Fibroblast of upper back skin (primary cell): ENCODE measurements at places on chromosomes 2 and 18.

GRCh38 chr2:23940718-23941620 lies 706 bp downstream of the UBXN2A start:
- no peak for DNase-seq

GRCh38 chr2:146131785-146132184 lies 1611.9 kb upstream of the ZEB2 start:
- no peak for DNase-seq

- peak; percentile 87 for DNase-seq
These were observed 38.6 kb upstream of the ZFP36L2 start for GRCh38 chr2:43265001-43265400.

DNA sequence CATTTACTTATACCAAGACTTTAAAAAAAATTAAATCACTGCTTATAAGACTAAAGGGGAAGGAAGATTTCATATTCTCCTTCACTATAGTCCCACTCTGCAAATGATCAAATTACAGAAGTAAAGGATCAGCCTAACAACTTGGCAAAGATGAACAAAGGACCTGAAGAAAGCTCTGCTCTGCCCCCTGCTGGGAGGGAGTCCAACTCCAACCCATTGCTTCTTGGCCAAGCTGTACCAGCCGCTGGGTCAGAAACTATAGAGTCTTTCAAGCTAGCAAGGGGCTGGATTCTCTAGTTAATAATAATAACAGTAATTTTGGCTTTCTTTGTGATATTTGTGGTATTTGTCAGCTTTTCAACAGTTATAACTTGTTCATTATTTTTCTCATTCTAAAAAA lies 927.0 kb upstream of the CRIM1 start:
- peak; percentile 1 for DNase-seq

- DNase-seq, result no peak
These were observed 1.5 kb downstream of the RHOB start for GRCh38 chr2:20448246-20448976.

- DNase-seq, result peak; percentile 91
These were observed 65.9 kb downstream of the CDH20 start for GRCh38 chr18:61398961-61399705.

GRCh38 chr2:2889646-2890045 lies 488.0 kb downstream of the EIPR1 start:
- no peak for DNase-seq

- no peak for DNase-seq
These were observed 77.9 kb downstream of the LIMS1 start for GRCh38 chr2:108612153-108612513.

- DNase-seq, result no peak
These were observed 403.7 kb upstream of the MEIS1 start for GRCh38 chr2:66031236-66031635.

- no peak for DNase-seq
These were observed 5.0 kb downstream of the MAL start for GRCh38 chr2:95030496-95030895.

- peak; percentile 36 for DNase-seq
These were observed 587 bp downstream of the SUMO1 start for GRCh38 chr2:202237787-202238233.

- DNase-seq, result peak; percentile 31
These were observed 12.7 kb upstream of the NFU1 start for GRCh38 chr2:69449906-69450305.

DNA sequence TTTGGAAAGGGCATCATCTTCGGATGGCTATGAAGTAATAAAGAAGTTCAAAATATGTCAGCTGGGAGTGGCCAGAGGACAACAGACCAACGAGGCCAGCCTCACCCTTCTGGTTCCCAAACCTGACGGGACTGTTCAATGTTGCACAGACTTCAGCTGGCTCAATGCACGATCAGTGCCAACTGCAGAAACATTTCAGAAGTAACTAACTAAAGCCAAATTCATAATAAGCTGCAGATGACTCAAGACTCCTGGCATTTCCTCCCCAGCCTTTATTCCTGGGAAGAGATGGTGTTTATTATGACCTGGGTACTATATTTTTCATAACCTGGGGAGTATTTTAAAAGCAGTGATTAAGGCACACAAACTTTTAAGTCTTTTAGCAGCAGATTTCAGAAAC lies 3.8 kb upstream of the ATP6V1C2 start:
- DNase-seq, result peak; percentile 56

GRCh38 chr2:239579081-239579480 lies 178.3 kb upstream of the HDAC4 start:
- DNase-seq, result no peak

DNA sequence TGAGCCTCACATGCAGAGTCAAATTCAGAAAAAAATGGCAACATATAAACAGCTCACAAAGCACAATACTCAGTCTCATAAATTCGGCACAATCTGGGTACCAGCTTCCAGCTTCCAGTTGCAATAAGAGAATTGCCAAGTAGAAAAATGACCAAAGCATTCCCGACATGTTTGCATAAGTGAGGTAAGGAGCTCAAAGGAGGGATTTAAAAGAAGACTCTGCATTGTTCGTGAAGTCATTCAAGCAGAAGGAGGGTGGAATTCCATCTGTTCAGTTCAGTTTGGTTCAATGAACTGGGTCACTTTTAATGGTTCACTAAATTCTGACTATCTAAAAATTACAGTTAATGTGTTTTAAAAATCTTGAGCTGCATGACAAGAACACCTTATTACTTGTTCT lies 106.7 kb upstream of the KLHL14 start:
- DNase-seq, result no peak

GRCh38 chr2:188495969-188496431 lies 204.3 kb downstream of the GULP1 start:
- peak; percentile 33 for DNase-seq

GRCh38 chr2:233982421-233983121 lies 65.4 kb downstream of the TRPM8 start:
- DNase-seq, result peak; percentile 96

DNA sequence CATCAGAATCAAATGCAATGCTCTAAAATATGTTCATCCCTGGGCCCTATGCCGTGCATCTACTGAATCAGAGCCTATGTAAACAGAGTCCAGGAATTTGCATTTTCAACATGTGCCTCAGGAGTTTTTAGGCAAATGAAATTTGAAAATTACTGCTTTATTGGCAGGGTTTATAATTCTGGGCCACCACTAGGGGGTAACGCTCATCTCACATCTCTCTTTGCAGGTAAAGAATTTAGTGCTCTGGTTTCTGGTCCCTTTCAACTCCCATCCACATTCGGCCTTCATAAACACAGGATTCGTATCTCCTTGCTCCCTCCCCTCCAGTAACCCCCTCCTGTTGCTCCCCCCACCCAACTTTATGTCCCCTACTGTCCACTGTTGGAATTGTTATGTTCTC lies 49.3 kb downstream of the LYPD6B start:
- no peak for DNase-seq

GRCh38 chr2:66478299-66478698 lies 43.4 kb downstream of the MEIS1 start:
- peak; percentile 22 for DNase-seq

- no peak for DNase-seq
These were observed 215.5 kb downstream of the NCKAP5 start for GRCh38 chr2:133352719-133353118.

- no peak for DNase-seq
These were observed 161.0 kb downstream of the TPGS2 start for GRCh38 chr18:36667811-36668210.

GRCh38 chr2:165467921-165468320 lies 1.6 kb upstream of the CSRNP3 start:
- no peak for DNase-seq

- no peak for DNase-seq
These were observed 657.8 kb downstream of the MBD2 start for GRCh38 chr18:53566626-53567025.

DNA sequence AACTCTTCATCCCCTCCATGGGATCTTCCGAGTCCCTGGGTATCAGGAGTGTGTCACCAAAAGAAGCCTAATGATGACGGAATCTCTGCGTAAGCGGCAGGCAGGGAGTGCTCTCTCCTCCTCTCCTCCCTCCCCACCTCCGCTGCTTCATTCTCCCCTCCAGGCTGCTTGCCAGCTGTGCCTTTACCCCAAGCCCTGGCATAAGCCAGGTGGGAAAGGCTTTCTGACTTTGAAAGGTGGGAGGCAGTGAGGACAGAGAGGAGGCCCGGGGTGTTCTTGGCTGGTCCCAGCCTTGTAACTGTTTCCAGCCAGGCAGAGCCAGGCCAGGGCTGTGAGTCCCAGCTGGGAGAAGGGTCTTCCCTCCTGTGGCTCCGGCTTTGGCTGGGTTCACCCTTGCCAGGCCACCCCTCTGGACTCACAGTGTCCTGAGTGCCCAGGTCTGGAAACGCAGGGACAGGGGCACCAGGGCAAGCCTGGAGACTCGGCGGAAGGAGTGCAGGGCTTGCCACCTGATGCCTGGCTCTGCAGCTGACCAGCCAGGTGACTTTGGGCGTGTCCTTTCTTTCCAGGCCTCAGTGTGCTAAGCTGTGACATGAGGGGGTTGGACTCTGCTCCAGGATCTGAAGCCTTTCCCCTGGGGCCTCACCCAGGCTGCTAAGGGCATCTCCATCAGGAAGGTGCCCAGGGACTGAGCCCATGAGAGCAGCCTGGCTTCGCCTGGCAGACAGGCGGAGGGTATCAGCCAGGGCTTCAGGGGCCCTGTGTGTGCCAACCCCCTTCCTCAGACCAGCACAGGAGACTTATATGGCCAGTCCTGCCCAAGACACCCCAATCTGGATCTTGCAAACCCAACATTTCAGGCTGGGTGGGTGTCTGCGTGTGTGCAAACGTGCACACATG lies 32.7 kb upstream of the HPCAL1 start:
- no peak for DNase-seq

- no peak for DNase-seq
These were observed 31.4 kb downstream of the DIS3L2 start for GRCh38 chr2:231992888-231993287.

- DNase-seq, result no peak
These were observed 120.8 kb upstream of the ODC1 start for GRCh38 chr2:10568736-10569432.

GRCh38 chr2:178796079-178796677 lies 11.0 kb downstream of the TTN start:
- peak; percentile 55 for DNase-seq

DNA sequence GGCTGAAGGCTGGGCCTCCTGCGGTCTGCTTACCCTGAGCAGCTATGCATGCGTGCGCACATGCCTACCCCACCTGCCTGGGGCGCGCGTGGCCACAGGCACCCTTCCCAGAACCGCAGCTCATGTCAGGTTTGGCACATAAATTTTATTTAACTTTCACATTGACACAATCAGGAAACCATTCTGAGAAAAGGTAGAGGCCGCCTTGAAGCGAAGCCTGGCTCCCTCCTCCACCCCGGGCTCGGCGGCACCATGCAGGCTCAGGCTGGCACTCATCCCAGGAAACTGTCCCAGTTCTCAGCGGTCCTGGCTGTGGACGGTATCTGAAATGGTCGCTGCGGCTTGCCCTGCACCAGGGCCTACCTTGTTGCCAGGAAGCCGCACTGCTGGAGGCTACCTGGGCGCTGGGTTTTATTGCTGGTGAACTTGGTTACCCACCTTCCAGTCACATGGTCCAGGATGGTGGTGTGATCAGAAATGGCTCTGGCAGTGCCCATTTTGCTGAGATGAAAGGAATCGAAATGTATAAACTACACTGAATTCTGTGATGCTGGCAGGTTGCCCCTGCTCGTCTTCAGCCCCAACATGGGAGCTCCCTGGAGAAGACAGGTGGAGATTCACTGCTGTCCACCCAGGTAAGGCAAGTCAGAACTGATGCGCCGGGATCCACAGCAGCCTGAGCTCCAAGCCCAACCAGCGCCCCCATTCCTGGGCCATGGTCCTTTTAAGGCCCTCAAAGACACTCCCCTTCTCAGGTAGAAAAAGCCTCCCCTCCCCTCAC lies 25.5 kb downstream of the CHST10 start:
- DNase-seq, result no peak

DNA sequence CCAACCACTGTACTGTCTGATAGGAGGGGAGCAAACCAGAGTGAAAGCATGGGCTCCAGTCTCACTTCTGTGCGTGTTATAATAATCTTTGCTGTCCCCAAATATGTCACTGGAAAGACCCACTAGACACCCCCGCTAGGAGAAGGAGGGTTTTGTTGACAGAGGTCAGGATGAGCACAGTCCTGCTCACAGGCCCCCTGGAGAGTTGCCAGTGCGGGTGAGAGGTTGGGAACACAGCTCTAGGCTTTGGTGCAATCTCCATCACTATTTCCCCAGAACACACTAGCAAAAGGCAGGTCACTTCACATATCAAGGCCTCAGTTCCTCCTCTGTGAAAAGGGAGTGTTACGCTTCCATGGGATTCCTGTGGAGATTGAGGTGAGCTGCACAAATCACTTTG lies 9.7 kb downstream of the XDH start:
- no peak for DNase-seq
